Stimulated activated CD4-positive, alpha-beta T cell treated with anti-CD3 and anti-CD28 coated beads, Interleukin-1b, Interleukin-23, amount 100 ng/mL, for 4 hours (primary cell): ENCODE measurements at places on chromosomes 3 and 15.

DNA sequence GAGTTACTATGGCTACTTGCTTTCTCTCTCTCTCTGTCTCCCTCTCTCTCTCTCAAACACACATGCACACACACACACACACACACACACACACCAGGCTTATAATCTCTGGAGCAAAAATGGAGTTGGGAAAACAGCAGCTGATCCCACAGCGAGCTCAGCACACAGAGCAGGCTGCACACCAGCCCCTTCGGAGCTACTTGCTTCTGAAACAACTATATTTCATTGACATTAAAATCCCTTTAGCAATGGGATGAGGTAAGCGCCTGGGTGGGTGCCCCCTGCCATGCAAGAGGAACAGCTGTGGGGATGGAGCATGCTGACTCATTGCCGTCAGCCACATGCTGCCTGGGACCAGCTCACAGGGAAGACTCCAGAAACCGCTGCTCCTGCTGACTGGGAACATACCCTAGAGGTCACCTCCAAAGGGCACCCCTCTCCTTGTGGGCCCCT is 45.7 kb downstream of the B3GNT5 start:
- no peak for DNase-seq

- no peak for DNase-seq
Observed at GRCh38 chr15:77251662-77252061, 168.2 kb downstream of the PEAK1 start.

DNA sequence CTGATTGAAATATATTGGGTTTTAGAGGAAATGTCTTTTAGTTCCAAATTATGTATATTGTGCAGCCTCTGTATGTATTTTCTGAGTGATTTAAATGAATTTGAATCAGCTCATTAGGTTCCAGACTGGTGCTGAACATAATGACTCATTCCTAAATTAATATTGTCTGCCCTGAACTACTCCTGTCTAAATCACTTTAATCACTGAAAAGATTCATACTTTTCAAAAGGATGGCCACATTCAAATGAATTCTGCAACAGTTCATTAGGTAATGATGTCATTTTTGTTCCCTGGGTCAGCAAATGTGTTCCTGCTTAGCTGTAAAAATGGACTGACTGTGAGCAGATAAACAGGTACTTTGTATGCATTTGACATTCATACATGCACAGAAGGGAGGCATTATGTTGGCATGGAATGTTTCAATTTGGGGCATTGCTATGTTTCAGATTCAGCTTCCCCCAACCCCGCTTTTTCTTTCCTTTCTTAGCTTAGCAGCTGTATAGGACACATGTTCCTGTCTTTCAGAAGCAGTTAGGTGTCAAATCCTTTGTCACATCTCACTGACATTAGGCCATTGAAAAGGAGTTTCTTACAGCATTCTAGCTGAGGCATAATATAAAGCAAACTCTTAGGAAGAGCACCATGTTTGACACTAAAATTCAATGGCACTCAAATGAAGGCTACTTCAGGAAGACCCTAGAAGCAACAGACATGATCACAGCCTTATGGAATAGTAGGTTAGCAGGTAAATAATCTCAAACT is 318.5 kb upstream of the ARPP21 start:
- DNase-seq = no peak

GRCh38 chr3:136804813-136805212 is 14.1 kb upstream of the SLC35G2 start:
- DNase-seq = no peak
